ENCODE measurements at places on chromosomes 6 and 20.

DNA sequence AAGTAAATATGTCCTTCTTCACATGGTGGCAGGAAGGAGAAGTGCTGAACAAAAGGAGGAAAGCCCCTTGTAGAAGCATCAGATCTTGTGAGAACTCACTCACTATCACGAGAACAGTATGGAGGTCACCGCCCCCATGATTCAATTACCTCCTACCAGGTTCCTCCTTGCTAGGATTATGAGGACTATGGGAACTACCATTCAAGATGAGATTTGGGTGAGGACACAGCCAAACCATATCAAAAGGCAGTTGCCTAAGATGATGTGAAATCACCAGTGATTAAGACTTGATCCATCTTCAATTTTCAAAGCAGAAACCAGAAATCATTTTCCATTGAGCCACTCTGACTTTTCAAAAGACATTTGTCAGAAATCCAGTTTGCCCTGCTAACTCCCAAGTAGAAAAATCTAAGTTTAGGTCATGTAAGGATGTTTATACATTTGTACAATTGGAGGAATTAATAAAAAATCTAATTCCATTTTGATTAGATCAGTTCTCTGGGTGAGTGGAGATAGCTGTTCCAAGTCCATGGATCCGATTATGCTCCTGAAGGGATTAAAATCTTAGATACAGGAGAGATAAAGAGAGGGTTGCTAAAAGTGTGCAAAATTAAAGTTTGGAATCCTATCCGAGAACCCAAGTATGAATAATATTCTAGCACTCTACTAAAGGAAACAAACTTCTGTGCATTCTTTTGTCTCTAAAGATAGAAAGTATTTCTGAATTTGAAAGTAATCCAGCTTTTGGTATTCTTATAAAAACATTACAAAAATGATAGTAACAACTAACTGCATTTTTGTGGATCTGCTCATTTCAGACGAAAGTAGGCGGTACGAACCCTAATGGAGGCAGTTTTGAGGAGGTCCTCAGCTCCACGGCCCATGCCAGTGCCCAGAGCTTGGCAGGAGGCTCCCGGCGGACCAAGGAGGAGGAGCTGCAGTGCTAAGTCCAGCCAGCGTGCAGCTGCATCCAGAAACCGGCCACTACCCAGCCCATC lies 39.5 kb downstream of the HDDC2 start:
- no peak for DNase-seq

- DNase-seq, result no peak
Observed at GRCh38 chr6:6772751-6773150, 184.2 kb downstream of the LY86 start.

DNA sequence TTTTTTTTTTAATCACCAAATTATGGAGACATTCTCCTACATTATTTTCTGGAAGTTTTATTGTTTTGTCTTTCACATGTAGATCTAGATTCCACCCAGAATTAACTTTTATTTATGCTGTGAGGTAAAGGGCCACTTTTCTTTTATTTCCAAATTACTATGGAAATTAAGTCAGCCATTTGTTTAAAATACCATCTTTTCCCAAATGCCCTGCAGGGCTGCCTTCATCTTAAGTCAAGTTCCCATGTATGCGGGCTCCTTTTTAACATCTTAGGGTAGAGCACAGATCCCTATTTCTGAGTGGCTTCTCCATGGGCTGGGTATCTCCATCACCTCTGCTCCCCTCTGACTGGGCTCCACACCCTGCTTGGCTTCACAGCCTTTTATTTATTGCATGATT lies 348.4 kb downstream of the SOX4 start:
- DNase-seq, result no peak

DNA sequence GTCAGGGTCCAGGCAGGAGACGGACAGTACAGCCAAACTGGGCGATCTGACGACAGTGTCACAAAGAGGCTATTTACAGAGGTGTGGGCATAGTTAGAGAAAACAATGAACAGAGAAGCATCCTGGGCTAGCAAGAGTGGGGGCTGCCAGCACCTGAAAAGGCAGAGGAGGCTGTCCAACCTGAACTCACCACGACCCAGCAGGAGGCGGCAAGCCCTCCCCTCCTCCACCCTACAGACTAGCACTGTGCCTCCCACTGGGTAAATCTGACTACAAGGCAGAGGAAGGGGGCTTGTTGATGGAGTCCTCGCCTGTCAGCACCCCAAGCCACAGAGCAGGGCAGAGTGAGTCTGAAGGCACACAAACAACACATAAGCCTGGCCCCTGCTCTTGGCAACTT lies 52.8 kb upstream of the CDYL start:
- DNase-seq, result no peak

DNA sequence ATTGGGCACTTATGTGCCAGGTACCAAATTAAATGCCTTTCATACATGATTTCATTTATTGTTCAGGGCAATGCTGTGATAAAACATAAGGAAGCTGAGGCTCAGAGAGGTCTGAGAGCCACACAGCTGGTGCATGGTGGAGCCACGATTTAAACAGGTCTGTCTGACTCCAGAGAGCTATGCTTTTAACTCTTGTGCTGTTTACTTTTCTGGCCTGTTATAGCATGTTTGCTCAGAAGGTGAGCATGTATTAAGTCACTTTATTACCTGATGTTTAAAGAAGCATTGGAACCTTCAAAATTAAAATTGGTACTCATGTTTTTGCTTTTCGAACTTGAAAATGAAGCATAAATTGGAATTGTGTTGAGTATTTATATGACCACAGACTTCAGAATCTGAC lies 26.8 kb downstream of the MCM8 start:
- no peak for DNase-seq

GRCh38 chr20:63898882-63899558 lies 4.1 kb downstream of the DNAJC5 start:
- no peak for DNase-seq

GRCh38 chr6:122733259-122733658 lies 46.3 kb upstream of the FABP7 start:
- DNase-seq, result no peak

DNA sequence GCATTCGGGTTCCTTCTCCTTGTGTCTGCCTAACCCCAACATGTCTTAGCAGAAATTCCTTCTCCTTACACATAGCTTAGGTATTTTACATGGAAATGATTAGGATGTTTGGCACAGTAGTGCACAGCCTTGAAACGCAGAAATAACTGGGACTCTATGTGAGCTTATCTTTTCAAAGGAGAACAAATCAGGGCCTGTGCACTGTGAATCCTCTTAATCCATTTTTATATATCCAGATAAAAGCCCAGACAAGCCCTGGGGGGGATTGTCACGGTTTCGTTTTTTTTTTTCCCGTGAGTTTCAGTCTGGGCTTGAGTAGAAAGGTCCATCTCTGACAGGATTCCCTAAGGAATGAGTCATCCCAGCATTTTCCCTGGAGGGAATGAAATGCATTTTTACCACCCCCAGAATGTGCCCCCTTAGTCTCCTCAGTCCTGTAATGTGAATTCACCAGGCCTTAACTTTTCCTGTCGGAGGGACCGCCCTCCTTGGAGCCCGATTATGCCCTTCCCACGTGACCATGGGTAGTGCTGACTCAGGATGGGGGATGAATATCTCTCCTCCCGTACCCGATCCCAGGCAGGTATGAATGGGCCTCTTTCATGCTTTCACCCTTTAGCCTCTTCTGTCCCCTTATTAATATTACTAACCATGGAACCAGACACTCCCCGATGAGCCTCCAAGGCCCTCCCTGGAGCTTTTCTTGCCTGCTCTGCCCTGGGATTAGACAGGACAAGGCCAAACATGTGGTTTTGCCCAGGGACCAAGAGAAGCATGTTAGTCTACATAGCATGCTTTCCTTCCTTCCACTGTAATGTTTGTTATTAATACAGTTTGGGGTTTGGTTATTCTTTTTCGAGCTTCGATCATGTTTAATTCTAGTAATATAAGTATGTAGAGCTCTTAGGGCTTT lies 23.9 kb upstream of the NAA20 start:
- peak; percentile 93 for DNase-seq

DNA sequence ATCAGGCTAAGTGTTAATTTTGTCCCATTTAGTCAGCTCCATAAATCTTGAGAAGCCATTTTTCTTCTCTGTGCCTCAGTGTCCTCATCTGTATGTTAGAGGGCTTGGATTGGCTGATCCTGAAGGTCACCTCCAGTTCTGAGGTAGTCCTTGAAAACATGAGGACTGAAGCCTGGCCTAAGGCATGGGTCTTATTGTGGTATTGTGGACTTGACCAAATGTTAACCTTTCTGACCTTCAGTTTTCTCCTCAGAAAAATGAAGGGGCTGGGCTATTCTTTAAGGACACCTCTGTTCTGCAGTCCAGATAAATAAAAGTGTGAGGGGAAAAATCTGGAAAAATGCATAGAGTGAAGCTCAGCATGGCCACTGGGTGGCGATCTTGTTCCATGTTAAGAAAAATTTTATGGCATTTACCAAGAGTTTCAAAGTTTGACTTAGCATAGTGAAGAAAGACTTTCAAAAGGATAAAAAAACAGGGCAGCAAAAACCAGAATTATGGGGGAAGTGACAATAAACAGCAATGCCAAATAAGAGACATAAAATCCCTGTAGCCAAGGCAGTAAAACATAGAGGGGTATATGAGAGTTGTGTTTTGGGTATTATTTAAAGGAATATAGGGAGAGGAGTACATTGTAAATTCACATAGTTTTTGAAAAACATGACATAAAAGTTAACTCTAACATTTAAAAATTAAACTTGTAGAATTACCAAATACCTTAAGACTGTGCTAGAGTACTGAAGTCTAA lies 13.2 kb upstream of the TFB1M start:
- peak; percentile 60 for DNase-seq

GRCh38 chr6:255751-256083 lies 36.6 kb upstream of the DUSP22 start:
- DNase-seq, result no peak

DNA sequence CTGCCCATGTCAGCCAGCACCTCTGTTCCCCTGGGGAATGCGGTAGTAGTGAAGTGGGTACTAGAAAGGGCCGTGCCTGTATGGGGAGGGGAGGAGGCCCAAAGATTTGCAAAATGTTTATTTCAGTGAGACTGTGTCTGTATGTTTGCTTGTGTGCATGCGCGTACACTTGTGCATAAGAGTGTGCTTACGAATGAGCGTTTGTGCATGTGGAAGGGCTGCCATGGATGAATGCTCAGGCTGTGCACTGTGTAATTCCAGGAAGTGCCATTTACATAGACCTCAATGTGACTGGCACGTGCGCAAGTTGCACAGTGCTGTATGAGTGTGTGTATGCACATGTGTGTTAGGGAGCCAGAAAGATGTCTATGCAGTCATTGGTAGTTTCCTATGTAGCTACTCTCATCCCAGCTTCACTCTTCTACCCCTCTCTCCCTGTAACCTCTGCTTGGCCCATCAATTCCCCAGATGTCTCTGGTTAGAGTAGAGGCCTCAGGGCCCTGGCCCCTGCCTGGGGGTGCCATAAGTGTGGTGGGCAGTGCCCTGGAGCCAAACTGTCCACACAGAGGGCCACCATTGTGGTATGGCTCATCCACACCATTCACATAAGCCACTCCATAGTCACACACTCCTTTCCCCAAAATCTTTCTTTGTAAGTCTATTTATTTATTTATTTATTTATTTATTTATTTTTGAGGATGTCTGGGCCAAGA lies 26.8 kb upstream of the SLC22A7 start:
- DNase-seq, result no peak

DNA sequence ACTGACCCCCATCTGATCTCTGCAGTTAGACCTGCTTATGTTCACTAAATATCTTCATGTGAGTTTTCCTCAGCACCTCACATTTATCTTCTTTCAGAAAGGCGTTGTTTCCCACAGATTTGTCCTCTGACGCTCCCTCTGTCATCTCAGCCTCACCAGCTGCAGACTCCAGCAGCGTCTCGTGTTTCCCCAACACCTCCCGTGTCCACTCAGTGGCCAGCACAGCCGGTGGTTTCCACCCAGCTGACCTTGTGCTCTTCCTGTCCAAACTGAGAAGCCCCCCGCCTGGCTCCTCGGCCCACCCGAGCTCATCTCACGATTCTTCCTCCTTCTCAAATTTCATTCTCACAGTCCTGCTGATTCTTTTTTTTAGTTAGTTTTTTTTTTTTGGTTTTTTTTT lies 12.5 kb downstream of the ERMARD start:
- DNase-seq, result no peak

DNA sequence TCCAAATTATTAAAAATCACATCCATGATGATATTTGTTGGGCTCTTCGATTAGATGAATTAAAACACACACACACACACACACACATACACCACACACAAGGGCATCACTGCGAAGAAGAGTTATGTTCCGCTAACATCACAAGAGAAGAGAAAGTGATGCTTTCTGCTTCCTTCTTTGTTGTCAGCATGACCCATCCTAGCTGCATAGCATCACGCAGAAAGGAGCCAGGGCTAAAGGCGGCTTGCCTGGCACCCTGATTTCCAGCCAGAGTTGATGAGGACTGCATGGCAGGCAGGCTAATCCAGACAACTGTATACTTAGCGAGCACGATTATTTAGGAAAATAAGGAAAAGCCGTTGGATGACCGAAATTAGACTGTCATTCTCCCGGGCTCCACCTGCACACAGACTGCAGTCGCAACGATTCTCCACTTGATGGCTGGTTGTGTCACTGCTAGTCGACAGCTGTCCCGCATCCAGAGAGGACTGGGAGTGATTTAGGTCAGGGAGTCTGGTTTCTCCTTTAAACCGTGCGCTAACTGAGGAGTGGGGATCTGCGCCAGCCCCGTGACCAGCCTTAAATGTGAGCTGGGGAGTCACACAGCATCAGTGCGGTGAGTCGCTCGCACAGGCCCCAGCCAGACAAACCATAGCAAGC lies 70.6 kb upstream of the SOX4 start:
- no peak for DNase-seq

Data from Daoy (cell line).